Left ventricle myocardium inferior (tissue), 1 donor: ENCODE measurements at places on chromosomes 13 and 19.

- DNase-seq = no peak
These were observed 160.0 kb downstream of the RBM26 start for GRCh38 chr13:79245937-79246577.

DNA sequence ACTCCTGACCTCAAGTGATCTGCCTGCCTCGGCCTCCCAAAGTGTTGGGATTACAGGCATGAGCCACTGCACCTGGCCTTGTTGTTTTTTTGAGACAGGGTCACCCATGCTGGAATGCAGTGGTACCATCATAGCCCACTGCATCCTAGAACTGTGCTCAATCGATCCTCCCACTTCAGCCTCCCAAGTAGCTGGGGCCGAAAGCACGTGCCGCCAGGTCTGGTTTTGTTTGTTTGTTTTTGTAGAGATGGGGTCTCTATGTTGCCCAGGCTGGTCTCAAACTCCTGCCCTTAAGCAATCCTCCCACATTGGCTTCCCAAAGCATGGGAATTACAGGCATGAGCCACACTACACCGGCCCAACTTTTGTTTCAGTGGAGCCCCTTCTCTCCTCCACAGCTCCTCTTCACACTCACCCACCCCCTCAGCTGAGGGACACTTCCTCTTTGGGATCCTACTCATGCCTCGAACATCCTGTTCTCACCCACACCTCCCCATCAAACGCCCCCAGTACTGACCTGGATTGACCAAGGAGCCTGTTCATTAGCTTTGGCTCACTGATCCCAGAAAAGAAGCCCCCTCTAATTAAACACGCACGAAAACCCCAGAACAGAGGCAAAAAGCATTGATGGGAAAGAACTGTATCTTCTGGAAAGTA is 12.8 kb upstream of the CERS4 start:
- DNase-seq = no peak

DNA sequence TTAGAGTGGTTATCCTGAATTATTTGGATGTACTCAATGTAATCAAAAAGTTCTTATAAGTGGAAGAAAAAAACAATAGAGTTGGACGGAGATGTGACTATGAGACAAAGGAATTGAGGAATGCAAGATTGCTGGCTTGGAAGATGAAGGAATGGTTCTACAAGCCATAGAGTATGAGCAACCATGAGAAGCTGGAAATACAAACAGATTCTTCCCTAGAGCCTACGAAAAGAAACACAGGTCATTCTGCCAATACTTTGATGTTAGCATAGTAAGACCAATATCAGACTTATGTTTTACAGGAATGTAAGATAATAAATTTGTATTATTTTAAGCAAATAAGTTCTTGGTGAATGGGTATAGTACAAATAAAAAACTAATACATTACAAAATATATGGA is 249.2 kb downstream of the DIAPH3 start:
- no peak for DNase-seq

GRCh38 chr13:110233951-110234280 is 73.0 kb downstream of the COL4A1 start:
- no peak for DNase-seq

DNA sequence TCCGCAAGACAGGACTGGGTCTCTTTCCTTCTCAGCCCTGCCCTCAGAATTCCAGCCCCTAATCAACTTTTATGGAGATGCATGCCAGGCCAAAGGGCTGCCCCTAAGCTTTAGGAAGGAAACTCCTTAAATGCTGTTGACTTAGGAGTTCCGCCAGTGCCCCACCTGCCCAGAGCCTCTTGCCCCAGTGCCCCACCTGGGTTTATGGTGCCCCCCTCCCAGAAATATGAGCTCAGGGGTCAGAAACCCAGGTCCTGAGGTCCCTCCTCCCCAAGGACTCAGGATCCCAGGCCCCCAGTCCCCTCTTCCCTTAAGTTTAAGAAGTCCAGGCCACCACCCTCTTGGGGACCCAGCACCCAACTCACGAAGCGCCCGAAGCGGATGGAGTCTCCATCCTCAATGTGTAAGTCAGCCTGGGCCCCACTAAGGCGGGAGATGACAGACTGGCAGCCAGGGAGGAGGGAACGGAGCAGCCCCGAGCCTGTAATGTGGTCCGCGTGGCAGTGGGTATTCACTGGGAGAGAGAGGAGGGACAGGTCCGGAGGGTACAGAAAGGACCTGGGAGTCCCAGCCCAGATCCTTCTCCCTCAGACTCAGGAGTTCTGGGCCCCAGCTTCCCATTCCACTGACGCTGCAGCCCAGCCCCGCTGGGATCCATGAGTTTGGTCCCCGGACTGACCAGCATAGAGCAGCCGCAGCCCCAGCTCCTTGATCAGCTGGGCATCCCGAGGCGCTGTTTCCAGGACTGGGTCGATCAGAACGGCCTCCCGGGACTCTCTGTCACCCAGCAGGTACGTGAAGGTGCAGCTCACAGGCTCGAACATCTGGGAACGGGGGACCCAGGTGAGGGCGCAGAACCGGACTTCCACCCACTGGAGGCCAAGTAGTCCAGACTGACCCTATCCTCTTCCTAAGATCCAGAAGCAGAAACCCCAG is 897 bp downstream of the ETHE1 start:
- peak; percentile 20 for DNase-seq

- DNase-seq = no peak
These were observed 10.4 kb upstream of the KLK14 start for GRCh38 chr19:51093101-51093500.

GRCh38 chr19:40686882-40687524 is 3.4 kb downstream of the NUMBL start:
- no peak for DNase-seq

DNA sequence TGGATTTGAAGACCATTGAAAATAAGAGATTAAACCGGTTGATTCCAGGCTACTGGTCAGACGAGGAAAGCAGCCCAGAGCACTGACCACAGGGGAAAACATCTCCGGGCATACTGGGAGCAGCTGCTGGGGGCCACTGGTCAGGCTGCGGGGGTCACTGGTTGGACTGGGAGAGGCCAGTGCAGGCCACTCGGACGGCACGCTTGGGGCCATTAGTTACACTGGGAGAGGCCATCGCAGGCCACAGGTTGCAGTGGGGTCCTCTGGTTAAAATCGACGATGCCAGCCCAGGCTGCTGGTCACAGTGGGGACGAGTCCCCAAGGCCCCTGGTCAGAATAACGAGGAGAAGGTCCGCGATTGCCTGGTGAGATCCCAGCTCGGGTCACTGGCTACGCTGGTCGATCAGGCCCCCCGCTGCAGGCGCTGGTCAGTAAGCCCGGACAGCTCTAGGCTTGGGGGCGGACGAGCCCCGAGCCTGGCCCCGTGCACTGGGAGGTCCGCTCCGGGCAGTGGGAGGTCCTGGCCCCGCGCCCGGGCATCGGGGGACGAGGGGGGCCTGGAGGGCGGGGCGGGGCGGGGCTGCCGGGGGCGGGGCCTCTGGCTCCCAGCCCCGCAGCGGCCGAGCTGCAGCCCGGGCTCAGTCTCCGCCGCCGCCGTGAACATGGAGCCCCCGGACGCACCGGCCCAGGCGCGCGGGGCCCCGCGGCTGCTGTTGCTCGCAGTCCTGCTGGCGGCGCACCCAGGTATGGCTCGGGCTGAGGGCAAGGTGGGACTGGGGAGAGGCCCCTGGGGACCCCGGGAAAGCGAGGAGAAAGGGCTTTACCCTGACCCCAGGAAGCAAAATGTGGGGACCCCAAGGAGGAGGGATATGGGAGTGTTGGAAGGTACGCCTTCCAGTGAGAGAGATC is at the start of gene BCAM:
Gene BCAM, plus strand, starts transcription at position 641 of the 909 bp plus-strand sequence. Its CDS starts 22 bp downstream, at position 663.
- peak; percentile 86 for DNase-seq

DNA sequence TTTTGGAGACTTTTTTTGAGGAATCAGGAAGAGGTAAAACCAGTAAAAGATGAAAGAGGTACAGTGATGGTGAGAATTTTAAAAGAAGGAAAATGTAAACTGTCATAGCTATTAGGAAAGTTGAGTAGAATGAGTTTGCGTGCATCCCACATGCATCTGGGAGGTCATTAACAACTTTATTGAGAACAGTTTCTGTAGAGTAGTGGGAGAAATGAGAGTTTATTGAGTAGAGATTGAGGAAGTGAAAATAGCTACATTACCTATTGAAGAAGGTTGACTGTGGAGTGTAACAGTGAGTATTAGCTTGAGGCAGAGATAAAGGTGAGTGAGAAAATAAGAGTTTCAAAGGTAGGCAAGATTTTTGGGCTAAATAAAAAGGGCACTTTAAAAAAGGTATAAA is 38.7 kb downstream of the BRCA2 start:
- no peak for DNase-seq

GRCh38 chr13:39394796-39395678 is 208.0 kb downstream of the LHFPL6 start:
- DNase-seq = peak; percentile 27

DNA sequence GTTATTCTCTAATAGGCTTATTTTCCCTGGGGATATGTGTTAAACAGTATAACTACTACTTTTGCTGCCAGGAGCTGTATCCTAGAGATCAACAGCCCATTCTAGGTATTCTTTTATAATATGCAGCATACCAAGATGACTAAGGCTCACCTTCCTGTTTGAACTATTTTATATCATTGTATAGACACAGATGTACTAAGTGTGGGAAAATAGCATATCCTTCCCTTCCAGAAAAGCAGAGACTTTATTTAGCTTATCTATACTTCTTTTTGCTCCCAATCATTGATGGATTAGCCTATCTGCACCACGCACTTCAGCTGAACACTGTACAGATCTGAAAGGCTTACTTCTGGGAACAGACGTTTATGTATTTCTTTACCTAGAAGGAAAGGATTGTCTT is 82.6 kb downstream of the MAB21L1 start:
- no peak for DNase-seq

DNA sequence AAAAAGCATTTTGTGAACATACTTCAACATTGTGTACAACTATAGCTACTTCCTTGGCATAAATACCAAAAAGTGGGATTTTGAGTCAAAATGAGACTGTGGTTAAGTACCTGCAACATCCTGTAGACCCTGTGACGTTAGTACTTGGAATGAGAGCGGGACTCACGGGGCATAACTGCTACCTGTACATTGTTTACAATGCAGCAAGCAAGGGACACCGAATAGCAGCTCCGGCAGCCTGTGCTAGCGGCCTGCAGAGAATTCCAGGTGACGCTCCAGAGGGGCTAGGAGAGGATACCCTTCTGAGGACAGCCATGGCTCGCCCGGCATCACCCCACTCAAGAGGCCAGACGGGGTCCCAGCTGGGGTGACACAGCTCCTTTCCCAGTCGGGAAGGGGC is 824 bp upstream of the ZNF331 start:
- DNase-seq = no peak

GRCh38 chr19:5048727-5049553 is 80.0 kb downstream of the KDM4B start:
- no peak for DNase-seq

DNA sequence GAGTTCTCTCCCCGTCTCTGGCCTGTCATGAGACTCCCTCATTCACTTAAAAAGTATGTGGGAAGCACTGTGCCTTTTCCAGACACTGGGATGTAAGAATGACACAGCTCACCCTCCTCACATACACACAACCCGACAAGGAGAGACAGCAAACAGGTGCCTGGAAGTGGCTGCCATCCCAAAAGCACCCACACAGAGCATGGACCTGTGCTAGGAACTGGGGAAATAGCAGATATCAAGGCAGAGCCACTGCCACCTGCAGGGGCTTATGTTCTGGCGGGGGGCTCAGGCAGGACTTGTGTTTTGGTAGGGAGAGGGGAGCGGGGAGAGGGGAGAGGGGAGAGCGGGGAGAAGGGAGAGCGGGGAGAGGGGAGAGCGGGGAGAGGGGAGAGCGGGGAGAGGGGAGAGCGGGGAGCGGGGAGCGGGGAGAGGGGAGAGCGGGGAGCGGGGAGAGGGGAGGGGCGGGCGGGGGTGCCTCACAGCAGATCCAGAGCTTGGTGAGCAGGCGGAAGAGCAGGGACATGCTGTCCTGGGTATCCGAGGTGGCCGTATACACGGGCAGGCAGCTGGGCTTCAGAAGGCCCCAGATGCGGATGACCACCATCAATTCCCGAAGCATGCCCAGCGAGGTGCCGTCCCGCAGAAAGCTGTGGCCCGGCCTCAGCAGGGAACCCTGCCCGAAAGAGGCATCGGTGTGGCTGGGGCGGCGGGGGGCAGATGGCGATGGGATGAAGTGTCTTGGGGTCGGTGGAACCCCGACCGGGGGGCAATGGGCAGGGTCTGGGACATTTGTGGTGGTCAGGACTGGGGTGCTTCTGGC is 12.2 kb downstream of the CFD start:
- no peak for DNase-seq

DNA sequence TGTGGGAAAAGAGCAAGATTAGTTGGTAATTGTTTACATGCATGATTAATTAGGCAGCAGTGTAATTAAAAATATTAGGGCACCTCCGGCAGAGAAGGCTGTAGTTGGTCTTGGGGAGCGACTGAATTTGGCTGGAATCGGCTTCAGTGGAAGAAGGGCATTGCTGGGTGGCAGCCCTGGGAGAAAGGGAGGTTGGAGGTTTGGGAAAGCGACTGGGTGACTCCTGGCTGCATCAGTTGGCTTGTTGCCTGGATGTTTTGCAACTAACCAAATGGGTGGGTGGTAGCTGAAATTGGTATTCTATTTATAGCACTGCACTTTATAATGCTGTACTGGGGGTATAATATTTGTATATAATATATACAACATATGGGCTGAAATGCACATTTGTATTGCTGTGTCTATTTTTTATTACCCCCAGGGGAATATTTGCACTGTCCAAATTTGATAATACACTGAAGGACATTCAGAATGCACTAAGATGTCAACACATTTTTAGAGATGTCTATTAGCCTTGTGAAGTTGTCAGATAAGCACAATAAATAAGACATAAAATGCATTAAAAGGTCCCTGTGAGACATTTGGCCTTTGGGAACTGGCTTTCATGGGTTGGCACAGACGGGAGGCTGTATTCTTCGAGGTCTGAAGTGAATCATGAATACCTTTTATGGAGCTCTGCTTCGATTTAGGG is 1.7 kb downstream of the B3GLCT start:
- DNase-seq = no peak

DNA sequence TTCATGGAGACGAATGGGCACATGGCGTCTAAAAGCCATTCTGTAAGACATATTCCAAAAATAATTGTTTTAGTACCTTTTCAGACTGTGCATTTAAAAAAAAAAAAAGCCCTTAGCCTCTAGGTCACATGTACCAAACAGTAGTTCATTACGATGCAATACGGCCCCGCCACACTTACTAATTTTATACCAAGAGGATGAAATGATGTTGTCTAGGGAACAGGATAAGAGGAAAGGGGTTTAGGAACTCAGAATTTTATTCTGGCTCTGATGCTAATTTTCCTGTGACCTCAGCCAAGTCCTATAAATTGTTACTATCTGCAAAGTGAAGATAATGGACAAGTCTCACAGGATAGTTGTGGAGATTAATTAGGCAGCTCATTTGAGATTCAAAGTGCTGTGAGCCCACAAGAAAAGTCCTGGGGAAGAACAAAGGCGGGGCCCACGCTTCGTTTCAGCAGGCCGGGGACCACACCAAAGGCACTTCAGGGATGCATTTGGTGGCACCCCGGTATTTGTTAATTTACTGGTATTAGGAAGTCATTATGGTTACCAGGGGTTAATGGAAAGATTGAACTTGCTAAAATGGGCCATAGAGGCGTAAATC is 511.1 kb downstream of the IRS2 start:
- no peak for DNase-seq
